ENCODE measurements at places on chromosomes 7 and 10.

GRCh38 chr10:42850931-42851330 lies 68.3 kb downstream of the BMS1 start:
- DNase-seq = no peak

- DNase-seq = no peak
Measured at GRCh38 chr10:73899423-73899822, 11.5 kb upstream of the PLAU start.

DNA sequence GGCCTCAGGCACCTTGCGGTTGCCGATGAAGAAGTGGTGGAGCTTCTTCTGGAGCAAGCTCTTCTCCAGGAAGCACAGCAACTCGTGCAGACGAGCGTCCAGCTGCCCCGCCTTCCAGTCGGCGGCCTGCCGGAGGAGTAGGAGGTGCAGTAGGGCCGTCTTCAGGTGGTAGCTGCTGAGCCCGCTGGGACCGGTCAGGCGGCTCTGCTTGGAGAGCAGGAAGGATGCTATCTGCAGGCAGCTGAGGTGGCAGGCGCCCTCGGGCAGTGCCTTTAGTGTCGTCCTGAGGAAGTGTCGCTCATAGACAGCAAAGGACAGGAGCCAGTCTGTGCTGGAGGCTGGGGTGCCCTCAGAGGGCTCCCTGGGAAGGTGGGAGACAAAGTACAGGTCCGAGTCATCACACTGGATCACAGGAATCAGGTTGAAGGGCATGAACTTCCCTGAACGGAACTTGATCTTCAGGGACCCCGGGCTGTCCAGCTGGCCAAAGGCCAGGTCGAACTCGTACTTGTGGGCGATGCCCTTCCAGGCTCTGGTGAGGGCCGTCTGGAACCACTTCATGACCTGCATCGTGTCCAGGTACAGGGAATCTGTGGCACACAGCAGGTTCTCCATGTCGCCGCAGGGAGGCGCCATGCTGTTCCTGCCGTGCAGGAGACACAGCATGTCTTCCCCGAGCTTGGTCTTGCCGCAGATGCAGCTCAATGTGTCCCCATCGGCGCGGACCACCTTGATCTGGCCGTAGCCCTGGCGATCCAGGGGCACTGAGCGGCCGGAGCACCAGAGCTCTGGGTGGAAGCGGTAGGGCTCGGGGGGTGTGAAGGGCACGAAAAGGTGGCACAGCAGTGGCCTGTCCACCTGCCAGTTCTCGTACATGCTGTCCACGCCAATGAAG lies 23.4 kb downstream of the ITPRIP start:
- DNase-seq = no peak

DNA sequence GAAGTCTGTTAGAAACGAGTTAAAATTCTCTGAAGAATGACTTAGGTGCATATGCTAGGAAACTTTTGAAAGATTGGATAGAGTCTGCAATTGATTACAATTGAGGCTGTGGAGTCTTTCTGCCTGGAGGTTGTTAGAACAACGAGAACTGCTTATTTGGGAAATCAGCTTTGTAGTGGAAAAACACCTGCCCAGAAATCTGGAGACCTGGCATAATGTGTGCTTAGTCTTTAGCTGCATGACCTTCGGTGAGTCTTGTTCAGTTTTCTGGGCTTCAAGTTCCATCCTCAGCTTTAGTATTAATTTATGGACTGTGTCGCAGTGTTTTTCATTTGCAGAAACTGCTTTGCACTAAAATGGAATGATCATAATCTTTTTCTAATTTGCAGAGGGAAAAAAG lies 31.7 kb downstream of the CCNY start:
- no peak for DNase-seq

- DNase-seq = peak; percentile 56
Measured at GRCh38 chr10:35563261-35563891, 41.8 kb upstream of the GJD4 start.

GRCh38 chr7:70156057-70156456 lies 557.8 kb downstream of the AUTS2 start:
- no peak for DNase-seq

- DNase-seq = no peak
Measured at GRCh38 chr7:96441436-96442084, 119.7 kb upstream of the SLC25A13 start.

DNA sequence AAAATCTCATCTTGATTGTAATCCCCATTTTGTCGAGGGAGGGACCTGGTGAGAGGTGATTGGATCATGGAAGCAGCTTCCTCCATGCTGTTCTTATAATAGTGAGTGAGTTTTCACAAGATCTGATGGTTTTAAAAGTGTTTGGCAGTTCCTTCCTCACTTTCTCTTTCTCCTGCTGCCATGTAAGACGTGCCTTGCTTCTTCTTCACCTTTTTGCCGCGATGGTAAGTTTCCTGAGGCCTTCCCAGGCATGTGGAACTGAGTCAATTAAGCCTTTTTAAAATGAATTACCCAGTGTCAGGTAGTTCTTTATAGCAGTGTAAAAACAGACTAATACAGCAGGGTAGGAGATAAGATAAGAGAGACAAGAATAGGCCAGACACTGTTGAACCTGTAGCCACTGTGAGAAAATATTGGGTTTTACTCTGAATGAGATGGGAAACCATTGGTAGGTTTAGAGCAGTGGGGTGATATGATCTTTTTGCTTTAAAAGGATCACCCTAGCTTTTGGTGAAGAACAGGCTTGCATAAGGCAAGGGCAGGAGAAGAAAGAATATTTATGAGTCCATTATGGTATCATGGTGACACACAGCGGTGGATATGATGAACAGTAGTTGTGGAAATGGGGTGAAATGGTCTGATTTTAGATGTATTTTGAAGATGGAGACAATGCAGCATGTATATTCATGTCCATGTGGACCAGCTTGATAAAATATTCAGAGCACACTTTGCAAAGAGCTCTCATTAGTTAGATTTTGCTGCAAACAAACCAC lies 11.5 kb downstream of the OR6B1 start:
- DNase-seq = no peak

GRCh38 chr7:100793806-100794660 lies 33.3 kb downstream of the EPHB4 start:
- no peak for DNase-seq

DNA sequence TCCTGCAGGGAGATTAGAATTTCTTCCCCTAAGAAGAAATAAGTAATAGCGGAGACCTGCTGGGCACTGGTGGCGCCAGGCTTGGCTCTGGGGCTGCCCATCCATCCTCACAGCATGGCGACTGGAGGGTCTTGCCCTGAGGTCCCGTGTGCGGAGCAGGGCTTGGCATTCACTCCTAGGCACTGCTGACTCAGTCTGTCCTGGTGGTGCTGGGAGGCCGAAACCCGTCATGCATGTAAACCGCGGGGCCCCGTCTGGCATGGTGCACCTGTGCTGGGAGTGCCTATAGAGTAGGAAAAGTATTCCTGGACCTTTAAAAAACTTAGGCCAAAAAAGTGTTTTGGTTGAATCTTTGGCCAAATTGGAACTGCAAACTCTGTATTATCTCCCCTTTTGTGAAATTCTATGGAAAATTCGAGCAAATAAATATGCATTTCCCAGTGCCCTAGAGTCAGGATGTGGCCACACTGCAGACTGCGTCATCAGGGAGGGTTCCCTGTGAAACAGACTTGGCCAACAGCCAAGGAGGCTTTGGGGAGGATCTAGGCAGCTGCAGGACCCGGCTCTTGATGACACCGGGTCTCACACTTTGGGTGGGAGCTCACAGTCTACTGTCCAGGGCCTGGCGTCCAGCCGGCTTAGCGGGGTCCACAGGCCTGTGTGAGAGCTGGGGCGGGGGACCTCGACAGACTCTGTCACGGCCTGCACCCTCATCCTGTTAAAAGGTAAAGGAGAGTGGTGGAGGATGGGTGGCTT lies 122.3 kb downstream of the VIPR2 start:
- DNase-seq = no peak

DNA sequence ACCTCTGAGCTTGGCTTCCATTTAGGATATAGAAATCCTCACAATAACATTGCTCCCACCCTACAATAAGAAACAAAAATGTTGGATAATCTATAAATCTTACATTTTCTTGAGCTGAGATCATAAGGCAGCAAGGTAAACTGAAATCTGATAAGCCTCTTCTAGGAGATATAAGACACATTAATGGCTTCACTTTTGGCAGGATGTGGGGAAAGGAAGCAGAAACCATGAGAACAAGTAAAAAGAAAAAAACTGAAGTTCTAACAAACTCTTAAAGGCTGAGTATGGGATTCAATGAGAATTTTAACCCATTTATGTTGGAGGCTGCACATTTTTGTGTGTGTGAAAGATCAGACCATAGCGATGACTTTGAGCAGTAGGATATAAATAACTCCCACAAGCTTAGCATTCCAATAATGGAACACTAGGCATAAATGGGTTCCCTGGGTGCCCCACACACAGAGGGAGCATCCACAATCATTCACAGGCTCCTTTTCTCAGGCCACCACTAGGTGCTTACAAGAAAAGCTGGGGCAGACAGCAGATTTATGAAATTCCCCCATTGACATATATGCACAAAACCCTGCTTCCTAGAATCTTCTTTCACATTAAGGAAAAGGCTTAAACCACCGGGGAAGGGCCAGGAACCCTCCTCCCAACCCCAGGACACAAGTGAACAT lies 564.9 kb upstream of the MGMT start:
- no peak for DNase-seq

GRCh38 chr10:92695679-92696605 lies 6.2 kb downstream of the HHEX start:
- DNase-seq = no peak

All from midbrain (tissue), 1 donor.